Progenitor cell of endocrine pancreas (in vitro differentiated cells): ENCODE measurements at places on chromosomes 7 and 10. TPM values are rescaled to one million over a fixed set of nuclear protein-coding genes. Genes with fewer than 3 reads are reported as not detected.

DNA sequence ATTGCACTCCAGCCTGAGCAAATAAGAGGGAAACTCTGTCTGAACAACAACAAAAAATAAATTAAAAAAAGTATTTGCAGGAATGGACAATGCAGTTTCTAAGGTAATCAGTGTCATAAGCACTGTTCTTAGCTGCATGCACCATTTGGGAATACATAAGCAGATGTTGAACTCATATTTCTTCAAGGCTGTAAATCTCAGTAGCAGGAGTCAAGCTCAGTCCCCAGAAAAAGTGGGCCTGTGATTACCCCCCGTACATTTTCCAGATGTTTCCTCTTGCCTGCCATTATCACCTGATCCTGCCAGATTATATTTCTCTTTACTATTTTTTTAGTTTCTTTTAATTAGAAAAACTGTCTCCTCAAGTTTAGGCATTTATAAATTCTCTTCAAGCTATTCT, 667.6 kb upstream of the ANKRD30A start:
- H3K4me1 ChIP-seq, result peaks cover 14% of the 10 kb centered on the region
- H3K4me3 ChIP-seq, result no peak overlapping the region
- peaks cover 2% of the 10 kb centered on the region for H3K36me3 ChIP-seq
- H3K27me3 ChIP-seq, result no peaks in the 10 kb centered on the region
- no peak overlapping the region for H3K27ac ChIP-seq

DNA sequence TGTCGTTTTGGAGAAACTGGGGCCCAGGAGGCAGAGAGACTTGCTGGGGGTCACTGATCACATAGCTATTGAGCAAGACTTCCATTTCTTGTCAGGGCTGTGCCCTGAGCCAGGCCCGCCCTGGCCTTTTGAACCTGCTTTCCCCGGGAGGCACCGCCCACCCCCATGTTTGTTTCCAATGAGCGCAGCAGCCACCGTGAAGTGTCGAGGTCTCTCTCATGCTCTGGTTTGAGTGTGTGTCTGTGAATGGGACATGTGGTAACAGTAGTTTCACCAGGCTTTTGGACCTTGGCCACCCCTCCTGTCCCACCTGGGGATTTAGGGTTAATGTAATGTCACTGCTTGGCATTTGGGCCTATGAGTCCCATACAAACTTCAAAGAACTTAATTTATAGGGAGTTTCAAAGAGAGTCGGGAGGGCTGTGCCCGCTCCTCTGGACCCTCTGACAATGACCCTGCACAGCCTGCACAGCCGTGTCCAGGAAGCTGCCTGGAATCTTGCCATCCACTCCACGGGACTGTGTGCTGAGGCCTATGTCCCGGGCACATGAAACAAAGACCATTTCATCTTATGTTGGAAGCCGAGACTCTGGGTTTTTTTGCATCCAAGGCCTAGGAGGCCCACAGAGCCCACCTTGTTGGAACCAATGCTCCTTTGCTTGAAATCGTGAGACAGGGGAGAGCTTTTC, 6.3 kb downstream of the PRF1 start:
- H3K36me3 ChIP-seq, result no peaks in the 10 kb centered on the region
- no peak overlapping the region for H3K4me3 ChIP-seq
- H3K27ac ChIP-seq, result no peak overlapping the region
- no peak for DNase-seq
- peaks cover 6% of the 10 kb centered on the region for H3K27me3 ChIP-seq

GRCh38 chr10:73591935-73592699, 975 bp upstream of the USP54 start:
- peak overlapping the region; percentile 47 for H3K4me3 ChIP-seq
- H3K27me3 ChIP-seq, result no peaks in the 10 kb centered on the region
- no peaks in the 10 kb centered on the region for H3K36me3 ChIP-seq
- peak overlapping the region; percentile 96 for H3K27ac ChIP-seq
- H3K4me1 ChIP-seq, result peaks cover 44% of the 10 kb centered on the region

- peaks cover 14% of the 10 kb centered on the region for H3K4me1 ChIP-seq
- DNase-seq, result peak; percentile 65
- peaks cover 5% of the 10 kb centered on the region for H3K36me3 ChIP-seq
These were observed 9.8 kb downstream of the SAP25 start for GRCh38 chr7:100563809-100564400.

DNA sequence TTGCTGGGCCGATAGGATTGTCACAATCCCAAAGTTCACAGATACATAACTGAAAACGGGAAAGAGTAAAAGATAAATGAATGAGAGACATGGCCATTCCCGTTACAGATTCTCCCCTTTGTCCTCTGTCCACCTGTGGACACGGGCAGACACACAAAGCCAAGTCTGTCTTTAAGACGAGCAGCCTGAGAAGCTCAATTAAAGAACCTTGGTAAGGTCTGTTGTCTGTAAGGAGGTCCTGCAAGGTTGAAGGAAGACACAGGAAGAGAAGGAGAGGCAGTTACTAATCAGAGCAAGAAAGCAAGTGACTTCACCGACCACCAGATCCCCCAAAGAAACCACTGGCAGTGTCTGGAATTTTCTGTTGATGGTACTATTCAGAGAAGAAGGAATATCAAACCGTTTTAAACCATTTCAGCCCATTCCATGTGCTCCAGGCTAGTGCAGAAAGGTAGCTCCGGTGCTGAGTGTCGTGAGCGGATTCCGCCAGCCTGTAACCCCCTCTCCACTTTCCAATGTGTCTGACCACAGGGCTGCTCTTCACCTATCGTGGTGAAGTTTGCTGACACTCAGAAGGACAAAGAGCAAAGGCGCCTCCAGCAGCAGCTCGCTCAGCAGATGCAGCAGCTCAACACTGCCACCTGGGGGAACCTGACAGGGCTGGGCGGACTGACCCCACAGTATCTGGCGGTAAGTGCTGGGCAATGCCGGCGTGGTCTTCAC, 252.6 kb downstream of the CELF2 start:
- no peak overlapping the region for H3K27ac ChIP-seq
- peaks cover 16% of the 10 kb centered on the region for H3K4me1 ChIP-seq
- H3K36me3 ChIP-seq, result no peaks in the 10 kb centered on the region

- no peaks in the 10 kb centered on the region for H3K27me3 ChIP-seq
- H3K27ac ChIP-seq, result no peak overlapping the region
- H3K4me3 ChIP-seq, result no peak overlapping the region
- no peak for DNase-seq
These were observed 8.0 kb downstream of the SUFU start for GRCh38 chr10:102511583-102512274.

- peaks cover 15% of the 10 kb centered on the region for H3K27me3 ChIP-seq
- no peak for DNase-seq
- peaks cover 2% of the 10 kb centered on the region for H3K4me1 ChIP-seq
- H3K4me3 ChIP-seq, result no peak overlapping the region
- H3K27ac ChIP-seq, result no peak overlapping the region
These were observed 165.8 kb downstream of the CCDC3 start for GRCh38 chr10:12835709-12836108.

GRCh38 chr10:117165538-117166417, 27.7 kb upstream of the VAX1 start:
- H3K27ac ChIP-seq, result no peak overlapping the region
- H3K27me3 ChIP-seq, result peaks cover 93% of the 10 kb centered on the region
- H3K4me3 ChIP-seq, result no peak overlapping the region
- peaks cover 3% of the 10 kb centered on the region for H3K4me1 ChIP-seq
- H3K36me3 ChIP-seq, result no peaks in the 10 kb centered on the region

GRCh38 chr10:123614888-123615287, 51.3 kb upstream of the GPR26 start:
- DNase-seq, result peak; percentile 90
- H3K4me3 ChIP-seq, result no peak overlapping the region
- no peaks in the 10 kb centered on the region for H3K4me1 ChIP-seq

DNA sequence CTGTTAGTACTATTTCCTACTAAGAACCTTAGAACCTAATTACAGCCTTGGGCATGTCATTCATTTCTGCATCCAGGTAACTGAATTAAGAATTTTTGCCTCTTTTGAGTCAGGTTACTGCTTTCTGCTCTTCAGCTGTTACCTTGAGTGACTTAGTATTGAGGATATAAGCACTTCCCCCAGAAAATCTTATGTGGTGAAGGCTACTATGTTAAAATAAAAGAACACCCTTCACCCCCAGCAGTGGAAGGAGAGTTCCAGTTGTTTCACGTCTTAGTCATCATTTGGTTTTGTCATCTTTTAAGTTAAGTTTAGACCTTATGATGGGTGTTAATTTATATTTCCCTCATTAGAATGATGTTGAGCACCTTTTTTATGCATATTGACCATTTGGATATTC, 82.8 kb downstream of the GLCCI1 start:
- H3K27me3 ChIP-seq, result no peaks in the 10 kb centered on the region
- no peak overlapping the region for H3K27ac ChIP-seq
- peaks cover 2% of the 10 kb centered on the region for H3K4me1 ChIP-seq
- H3K36me3 ChIP-seq, result peaks cover 6% of the 10 kb centered on the region

DNA sequence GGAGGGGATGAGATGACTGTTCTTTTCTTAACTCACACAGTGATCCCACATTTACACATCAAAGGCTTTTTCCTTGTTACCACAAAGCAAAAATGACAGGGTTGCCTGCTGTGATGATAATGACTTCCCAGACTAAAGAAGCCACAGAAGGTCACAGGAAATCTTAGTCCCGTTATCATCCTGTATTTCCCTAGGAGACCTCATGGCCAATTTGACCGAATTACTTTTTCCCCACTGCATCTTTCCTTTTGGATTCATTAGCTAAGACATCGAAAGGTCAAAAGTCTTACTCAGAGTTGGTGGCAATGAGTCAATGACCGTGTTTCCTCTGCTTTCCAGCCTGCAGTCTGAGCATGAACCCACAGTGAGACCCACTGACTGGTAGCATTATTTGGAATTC, 130.1 kb upstream of the INHBA start:
- peaks cover 4% of the 10 kb centered on the region for H3K4me1 ChIP-seq
- H3K36me3 ChIP-seq, result no peaks in the 10 kb centered on the region
- no peak overlapping the region for H3K4me3 ChIP-seq
- H3K27me3 ChIP-seq, result no peaks in the 10 kb centered on the region
- DNase-seq, result no peak

GRCh38 chr10:118332948-118333710, 9.0 kb downstream of the FAM204A start:
- no peaks in the 10 kb centered on the region for H3K27me3 ChIP-seq
- DNase-seq, result no peak
- H3K4me1 ChIP-seq, result no peaks in the 10 kb centered on the region
- no peak overlapping the region for H3K4me3 ChIP-seq
- no peak overlapping the region for H3K27ac ChIP-seq

DNA sequence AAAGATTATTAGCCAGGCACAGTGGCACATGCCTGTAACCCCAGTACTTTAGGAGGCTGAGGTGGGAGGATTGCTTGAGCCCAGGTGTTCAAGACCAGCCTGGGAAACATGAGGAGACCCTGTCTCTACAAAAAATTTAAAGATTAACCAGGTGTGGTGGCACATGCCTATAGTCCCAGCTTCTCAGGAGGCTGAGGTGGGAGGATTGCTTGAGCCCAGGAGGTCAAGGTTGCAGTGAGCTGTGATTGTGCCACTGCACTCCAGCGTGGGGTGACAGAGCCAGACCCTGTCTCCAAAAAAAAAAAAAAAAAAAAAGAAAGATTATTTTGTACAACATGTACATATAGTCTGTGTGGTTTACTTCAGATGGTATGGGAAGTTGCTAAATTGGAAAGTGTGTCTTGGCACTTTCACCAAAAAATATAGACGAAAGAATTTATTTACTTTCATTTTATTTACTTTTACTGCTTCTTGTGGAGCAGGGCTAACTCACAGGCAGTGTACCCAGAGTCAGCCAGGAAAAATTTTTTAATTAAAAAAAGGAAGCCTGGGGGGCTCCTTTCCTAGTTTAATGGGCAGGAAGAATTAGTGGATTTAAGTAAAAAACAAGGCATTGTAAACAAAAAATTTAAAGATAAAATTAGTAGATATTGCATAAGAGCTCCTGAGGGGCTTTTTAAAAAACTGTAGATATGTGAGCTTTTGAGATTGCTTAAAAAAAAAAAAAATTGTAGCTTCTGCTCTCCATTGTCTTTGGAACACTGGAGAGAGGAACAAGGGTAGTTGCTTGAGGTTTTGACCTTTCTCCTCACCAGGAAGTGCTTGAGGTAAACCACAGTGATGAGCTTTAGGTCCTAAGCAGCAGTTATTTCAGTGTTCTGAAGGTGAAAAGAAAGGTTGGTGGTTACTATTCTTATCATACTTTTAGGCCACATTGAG, 44.6 kb upstream of the VDAC2 start:
- H3K27me3 ChIP-seq, result no peaks in the 10 kb centered on the region
- H3K27ac ChIP-seq, result no peak overlapping the region
- peaks cover 1% of the 10 kb centered on the region for H3K4me1 ChIP-seq
- H3K36me3 ChIP-seq, result peaks cover 11% of the 10 kb centered on the region
- H3K4me3 ChIP-seq, result no peak overlapping the region

DNA sequence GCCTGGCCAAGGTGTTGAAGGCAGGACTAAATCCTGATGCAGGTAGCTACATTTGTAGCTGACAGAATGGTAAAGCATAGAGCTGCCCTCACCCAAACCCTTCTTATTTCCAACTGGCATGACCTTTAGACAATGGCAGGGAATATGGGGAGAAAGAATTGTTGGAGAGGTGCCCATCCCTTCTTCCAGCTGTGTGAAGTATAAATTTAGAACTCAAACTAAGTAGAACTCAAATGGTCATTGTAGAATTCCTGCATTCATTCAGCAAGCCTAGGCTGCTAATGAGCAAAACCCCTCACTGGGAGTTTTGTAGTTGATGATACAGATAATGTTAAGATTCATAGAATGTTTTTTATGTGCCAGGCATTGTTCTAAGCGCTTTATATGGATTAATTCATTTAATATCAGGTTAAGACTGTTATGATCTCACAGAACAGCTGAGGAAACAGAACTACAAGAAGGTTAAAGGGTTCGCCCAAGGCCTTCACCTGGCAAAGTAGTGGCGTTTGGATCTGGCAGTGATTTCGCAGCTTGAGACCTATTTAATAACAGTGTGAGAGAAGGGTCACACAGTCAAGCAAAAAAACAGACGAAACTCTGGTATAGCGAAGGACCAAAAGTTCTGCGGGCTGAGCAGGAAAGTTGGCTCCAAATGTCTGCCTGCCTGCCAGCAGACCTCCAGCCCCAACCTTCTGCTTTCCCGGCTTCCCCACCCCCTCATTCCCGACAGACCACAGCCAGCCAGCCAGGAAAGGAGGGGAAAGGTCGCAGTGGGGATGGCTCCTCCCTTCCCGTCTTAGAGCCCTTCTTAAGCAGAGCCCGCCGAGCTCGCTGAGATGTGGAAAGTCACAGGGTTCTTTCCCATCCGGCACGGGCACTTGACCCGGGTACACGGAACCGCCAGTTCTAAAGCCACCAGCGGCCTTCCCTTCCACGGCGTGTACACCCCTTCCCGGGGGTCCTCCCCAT, 1.6 kb upstream of the HILPDA start:
- peaks cover 9% of the 10 kb centered on the region for H3K36me3 ChIP-seq
- peak overlapping the region; percentile 56 for H3K27ac ChIP-seq
- peak; percentile 17 for DNase-seq
- H3K4me3 ChIP-seq, result peak overlapping the region; percentile 97

DNA sequence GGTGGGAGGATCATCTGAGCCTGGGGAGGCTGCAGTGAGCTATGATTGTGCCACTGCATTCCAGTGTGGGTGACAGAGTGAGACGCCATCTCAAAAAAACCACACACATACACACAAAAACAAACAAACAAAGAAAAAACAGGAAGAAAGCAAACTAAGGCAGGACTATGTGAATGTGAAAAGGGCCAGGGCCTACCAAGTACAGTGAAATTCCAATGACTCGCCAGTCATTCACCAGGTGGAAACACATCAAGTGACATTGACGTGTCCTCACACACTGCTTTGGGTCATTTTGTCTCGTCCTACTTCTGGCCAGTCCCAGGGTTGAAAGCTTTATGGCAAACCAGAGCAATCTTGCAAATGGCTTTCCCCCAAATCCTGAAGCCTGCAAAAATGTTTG, 79.9 kb downstream of the HIP1 start:
- H3K36me3 ChIP-seq, result no peaks in the 10 kb centered on the region
- DNase-seq, result no peak
- no peaks in the 10 kb centered on the region for H3K4me1 ChIP-seq
- no peaks in the 10 kb centered on the region for H3K27me3 ChIP-seq
- no peak overlapping the region for H3K27ac ChIP-seq

LRIT1 gene
- not detected in 2 replicates for total RNA-seq

RAB19 gene
- 12.2 and 14.0 TPM in 2 replicates for total RNA-seq

SLC29A4 gene
- 108 and 120 TPM in 2 replicates for total RNA-seq
